T-helper 1 cell treated with Interleukin-12 subunit alpha and Interleukin-12 subunit beta and Interleukin-4 antibody, amounts not matched to agents 30 ng/mL and 1 ng/mL, for 36 hours (primary cell): ENCODE measurements at places on chromosomes 3 and 15. TPM values are rescaled to one million over a fixed set of nuclear protein-coding genes. Genes with fewer than 3 reads are reported as not detected.

OSBPL10 gene
- total RNA-seq, result 4.7 and 4.9 TPM in 2 replicates

PP2D1 gene
- not detected in 2 replicates for total RNA-seq

XCR1 gene
- 0.05 TPM in 2 replicates for total RNA-seq

CHD2 gene
- 140 and 146 TPM in 2 replicates for total RNA-seq

TERC gene
- 3.1 and 6.2 TPM in 2 replicates for total RNA-seq

SLC28A1 gene
- not detected in 2 replicates for total RNA-seq

PLSCR4 gene
- not detected in 2 replicates for total RNA-seq

SPTSSB gene
- not detected in 2 replicates for total RNA-seq

MYZAP gene
- not detected in 2 replicates for total RNA-seq

ARHGEF3 gene
- 92.4 and 92.7 TPM in 2 replicates for total RNA-seq

C15orf62 gene
- total RNA-seq, result 0.56 and 0.63 TPM in 2 replicates

NEK4 gene
- total RNA-seq, result 25.1 and 27.5 TPM in 2 replicates

EFHB gene
- total RNA-seq, result 0.37 TPM in 1 of 2 replicates, not detected in the other

TMEM158 gene
- total RNA-seq, result 0.15 TPM in 1 of 2 replicates, not detected in the other

GNAT1 gene
- total RNA-seq, result not detected in 2 replicates

TMC3 gene
- total RNA-seq, result not detected in 2 replicates

ABCF3 gene
- 70.7 and 73.4 TPM in 2 replicates for total RNA-seq

ATP13A5 gene
- total RNA-seq, result not detected in 2 replicates

EPHA3 gene
- total RNA-seq, result 0.02 TPM in 1 of 2 replicates, not detected in the other

ACP3 gene
- total RNA-seq, result not detected in 2 replicates

UROC1 gene
- not detected in 2 replicates for total RNA-seq

CXCR6 gene
- 91.7 and 93.7 TPM in 2 replicates for total RNA-seq

CELSR3 gene
- total RNA-seq, result 6.0 and 7.4 TPM in 2 replicates

COL6A5 gene
- 0.05 and 0.15 TPM in 2 replicates for total RNA-seq

CHRD gene
- not detected in 2 replicates for total RNA-seq

SLC12A1 gene
- total RNA-seq, result not detected in 2 replicates

KBTBD13 gene
- not detected in 2 replicates for total RNA-seq

ILDR1 gene
- 0.27 and 0.37 TPM in 2 replicates for total RNA-seq

RASGRP1 gene
- 224 and 230 TPM in 2 replicates for total RNA-seq

MORC1 gene
- total RNA-seq, result not detected in 2 replicates

GHSR gene
- total RNA-seq, result not detected in 2 replicates

TMEM207 gene
- total RNA-seq, result not detected in 2 replicates

NR1I2 gene
- total RNA-seq, result not detected in 2 replicates

CYP8B1 gene
- total RNA-seq, result not detected in 2 replicates

FOXB1 gene
- 1.4 and 1.6 TPM in 2 replicates for total RNA-seq

HTR3D gene
- total RNA-seq, result not detected in 2 replicates

DHFR2 gene
- total RNA-seq, result 7.9 and 9.2 TPM in 2 replicates

DNAH12 gene
- 0.10 and 0.20 TPM in 2 replicates for total RNA-seq

AGBL1 gene
- total RNA-seq, result not detected in 2 replicates

CTXND1 gene
- total RNA-seq, result not detected in 2 replicates

FGF12 gene
- 0.56 TPM in 1 of 2 replicates, not detected in the other for total RNA-seq

LNP1 gene
- 0.76 and 1.5 TPM in 2 replicates for total RNA-seq

NANOGP8 gene
- not detected in 2 replicates for total RNA-seq

GOLGA8M gene
- 2.9 and 3.8 TPM in 2 replicates for total RNA-seq

GOLGA8H gene
- total RNA-seq, result 0.12 TPM in 1 of 2 replicates, not detected in the other

GNL3 gene
- total RNA-seq, result 105 and 113 TPM in 2 replicates

TRIM59 gene
- 45.1 and 47.3 TPM in 2 replicates for total RNA-seq

SKOR1 gene
- total RNA-seq, result 0.22 TPM in 2 replicates

CAPN3 gene
- 4.5 and 4.8 TPM in 2 replicates for total RNA-seq

GOLGA8Q gene
- 7.2 and 8.0 TPM in 2 replicates for total RNA-seq

MCTP2 gene
- total RNA-seq, result 71.2 and 82.5 TPM in 2 replicates

TRA2B gene
- 232 and 235 TPM in 2 replicates for total RNA-seq

SYNPR gene
- total RNA-seq, result not detected in 2 replicates

ALDH1L1 gene
- not detected in 2 replicates for total RNA-seq

BDH1 gene
- 71.0 and 71.2 TPM in 2 replicates for total RNA-seq
